ENCODE measurements at places on chromosomes 6 and 20.

GRCh38 chr20:8421981-8422380 lies 289.9 kb downstream of the PLCB1 start:
- no peak for DNase-seq

DNA sequence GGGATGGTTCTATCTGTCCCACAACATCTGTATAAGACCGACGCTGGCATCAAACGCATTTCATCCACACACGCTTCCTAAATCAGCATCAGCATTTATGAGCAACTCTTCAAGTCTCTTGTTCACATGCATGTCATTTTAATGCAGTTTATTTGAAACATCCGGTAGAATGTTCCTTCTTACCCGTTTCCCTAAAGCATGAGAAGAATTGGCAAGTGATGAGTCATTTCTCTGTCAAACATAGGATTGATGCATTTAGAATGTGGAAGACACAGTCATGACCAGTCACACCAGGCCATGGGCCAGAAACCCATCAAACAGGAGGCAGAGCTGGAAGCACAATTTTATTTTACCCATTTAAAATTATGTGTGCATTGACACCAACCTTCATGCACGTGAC lies 122.8 kb downstream of the UST start:
- peak; percentile 31 for DNase-seq

DNA sequence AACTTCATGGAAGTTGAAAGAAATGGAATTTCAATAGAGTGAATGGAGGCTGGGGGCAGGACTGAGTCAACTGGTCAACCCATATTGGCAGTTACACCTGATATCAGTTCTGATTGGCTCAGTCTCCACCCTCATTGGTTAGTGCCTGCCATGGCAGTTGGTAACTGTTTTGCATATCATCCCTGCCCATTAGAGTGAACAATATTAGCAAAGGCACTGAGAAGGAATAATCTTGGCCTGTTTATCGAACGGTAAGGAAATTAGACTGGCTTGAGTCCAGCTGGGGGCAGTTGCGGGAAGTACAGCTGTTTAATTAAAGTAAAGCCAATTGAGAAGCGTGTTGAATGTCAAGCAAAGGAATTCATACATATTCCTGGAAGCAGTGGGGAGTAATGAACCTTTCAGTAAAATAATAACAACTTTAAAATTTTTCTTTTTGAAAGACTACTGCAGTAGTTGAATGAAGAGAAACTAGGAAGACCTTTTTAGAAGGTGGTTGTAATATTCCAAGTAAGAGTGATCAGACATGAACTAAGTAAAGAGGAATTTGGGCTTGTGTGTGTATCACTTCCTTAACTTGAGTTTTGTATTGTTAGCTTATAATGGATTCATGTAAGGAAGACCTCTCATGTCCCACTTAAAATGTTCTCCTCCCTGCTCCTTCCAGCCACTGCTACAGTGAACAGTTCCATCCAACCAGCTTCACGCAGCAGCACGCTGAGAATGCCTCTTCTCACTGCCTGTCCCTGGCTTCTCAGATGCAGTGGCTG lies 17.2 kb upstream of the FAM50B start:
- DNase-seq = no peak

- DNase-seq = no peak
These were observed 31.6 kb upstream of the PNRC1 start for GRCh38 chr6:89048985-89049384.

GRCh38 chr6:158654498-158654897 lies 4.6 kb downstream of the SYTL3 start:
- peak; percentile 41 for DNase-seq

- DNase-seq = no peak
These were observed 22.9 kb downstream of the HLA-DRA start for GRCh38 chr6:32462609-32463008.

DNA sequence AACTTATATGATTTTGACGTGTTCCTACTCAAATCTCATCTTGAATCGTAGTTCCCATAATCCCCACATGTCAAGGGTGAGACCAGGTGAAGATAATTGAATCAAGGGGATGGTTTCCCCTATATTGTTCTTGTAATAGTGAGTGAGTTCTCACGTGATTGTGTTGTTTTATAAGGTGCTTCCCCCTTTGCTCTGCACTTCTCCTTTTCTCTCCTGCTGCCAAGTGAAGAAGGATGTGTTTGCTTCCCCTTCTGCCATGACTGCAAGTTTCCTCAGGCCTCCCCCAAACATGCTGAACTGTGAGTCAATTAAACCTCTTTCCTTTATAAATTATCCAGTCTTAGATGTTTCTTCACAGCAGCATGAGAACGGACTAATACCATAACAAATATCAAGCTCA lies 83.2 kb downstream of the MANEA start:
- no peak for DNase-seq

DNA sequence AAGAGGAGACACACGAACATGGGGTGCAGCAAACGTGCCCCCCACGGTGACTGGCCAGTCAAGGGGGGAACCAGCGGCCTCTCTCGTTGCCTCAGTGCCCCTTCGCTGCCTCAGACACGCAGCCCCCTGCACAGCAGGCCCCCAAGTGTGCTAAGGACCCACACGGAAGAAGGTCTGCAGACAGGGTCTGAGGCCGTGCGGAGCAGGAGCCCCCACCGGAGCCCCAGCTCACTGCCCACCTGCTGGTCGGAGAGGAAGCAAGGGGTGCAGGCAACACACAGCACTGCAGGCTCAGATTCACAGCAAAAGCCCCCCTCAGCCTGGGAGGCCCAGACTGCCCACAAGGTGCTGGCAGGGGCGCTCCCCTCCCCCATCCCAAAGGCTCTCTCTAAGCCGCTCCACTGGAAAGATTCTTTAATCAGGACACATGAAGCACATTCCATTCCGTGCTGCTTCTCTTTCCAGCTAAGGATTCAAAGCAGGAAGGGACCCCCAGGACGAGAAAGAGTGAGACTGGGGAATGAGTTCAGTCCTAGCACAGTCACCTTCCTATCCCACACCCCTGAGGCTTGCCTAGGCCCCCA lies 105.1 kb downstream of the SLC23A2 start:
- DNase-seq = no peak

- DNase-seq = no peak
These were observed 172.2 kb upstream of the SNX9 start for GRCh38 chr6:157650801-157651200.

DNA sequence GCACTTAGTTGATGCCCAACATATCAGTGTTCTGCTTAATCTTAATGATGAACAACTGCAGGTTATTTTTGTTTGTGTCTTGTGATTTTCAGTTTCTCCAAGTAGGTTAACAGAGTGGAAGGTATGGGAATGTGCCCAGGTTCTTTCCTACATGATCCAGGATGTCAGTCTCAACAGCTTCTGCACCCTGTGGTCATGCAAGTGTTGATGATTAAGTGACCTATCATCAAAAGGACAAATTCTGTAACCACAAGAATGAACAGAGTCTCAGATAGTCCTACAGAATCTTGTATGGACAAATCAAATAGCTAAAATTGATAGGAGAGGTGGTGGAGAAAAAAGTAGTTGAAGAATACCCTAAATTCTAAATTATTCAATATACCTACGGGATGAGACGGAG lies 26.1 kb downstream of the MAN1A1 start:
- no peak for DNase-seq

GRCh38 chr6:1708122-1708521 lies 98.4 kb downstream of the FOXC1 start:
- no peak for DNase-seq

DNA sequence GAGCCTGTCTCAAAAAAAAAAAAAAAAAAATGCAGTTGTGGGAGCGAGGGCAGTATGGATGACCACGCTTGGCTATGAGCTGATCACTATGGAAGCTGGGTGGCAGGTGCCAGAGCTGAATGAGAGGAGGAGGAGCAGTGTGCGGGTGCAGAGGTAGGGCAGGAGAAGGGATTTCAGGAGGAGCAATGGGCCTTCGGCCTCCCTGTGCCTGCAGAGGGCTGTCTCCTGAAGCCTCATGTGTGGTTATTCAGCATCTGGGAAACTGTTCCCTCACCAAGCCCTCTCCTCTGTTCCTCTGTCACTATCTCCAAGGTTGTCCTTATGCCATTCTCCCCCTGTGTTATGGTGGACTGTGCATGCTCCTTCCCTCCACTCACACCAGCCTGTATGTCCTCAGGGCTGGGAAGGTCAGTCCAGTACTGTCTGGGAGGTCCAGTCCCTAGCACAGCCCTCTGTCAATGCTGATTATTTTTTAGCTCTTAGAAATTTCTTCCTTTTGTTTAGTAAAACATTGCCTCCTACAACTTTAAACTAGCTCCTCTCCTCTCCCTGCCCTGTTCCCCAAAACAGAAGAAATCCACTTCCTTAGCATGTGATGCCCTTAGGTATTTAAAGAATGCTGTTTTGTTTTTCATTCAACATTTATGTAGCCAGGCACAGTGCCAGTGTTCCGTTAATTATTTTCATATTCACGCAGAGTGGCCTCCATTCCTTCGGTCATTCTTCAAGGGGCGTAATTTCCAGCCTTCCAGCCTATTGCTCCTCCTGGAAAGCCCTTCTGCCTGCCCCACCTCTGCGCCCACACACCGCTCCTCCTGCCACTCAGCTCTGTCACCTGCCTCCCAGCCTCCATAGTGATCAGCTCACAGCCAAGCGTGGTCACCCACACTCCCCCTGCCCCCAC lies 48.9 kb downstream of the CNBD2 start:
- DNase-seq = peak; percentile 51

DNA sequence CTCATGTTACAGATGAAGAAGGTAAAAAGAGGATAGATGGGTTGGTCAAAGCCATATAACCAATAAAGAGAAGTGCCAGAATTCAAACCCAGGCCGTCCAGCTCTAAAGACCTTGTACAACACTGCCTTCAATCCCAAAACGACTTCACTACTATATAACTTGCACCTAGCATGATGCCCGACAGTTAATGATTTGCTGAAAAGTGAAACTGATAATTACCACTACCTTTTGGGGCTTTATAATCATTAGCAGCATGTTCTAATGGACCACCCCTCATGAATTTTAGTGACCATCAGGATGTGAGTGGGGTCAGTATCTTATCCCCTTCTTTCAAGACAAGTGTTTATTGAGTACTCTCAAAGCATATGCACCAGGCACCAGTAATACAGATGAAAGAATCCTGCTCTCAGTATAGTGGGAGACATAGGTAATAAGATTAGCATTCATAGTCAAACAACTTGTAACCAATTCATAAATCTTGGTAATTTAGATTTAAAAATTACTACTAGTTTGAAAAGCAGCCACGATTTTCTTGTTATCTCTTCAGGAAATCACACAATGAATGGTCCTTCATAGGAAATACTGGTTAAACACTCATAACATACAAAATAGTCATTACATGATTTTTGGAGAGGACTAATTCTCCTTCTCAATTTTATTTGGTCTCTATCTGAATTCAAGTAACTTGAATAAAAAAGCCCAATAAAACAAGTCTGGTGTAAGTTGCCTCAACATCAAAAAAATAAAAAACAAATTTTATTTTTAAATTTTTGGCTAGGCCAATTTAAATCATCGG lies 98.0 kb downstream of the EPB41L2 start:
- DNase-seq = no peak
